Left renal pelvis (tissue), 4 donors: ENCODE measurements at places on chromosomes 1 and 21.

DNA sequence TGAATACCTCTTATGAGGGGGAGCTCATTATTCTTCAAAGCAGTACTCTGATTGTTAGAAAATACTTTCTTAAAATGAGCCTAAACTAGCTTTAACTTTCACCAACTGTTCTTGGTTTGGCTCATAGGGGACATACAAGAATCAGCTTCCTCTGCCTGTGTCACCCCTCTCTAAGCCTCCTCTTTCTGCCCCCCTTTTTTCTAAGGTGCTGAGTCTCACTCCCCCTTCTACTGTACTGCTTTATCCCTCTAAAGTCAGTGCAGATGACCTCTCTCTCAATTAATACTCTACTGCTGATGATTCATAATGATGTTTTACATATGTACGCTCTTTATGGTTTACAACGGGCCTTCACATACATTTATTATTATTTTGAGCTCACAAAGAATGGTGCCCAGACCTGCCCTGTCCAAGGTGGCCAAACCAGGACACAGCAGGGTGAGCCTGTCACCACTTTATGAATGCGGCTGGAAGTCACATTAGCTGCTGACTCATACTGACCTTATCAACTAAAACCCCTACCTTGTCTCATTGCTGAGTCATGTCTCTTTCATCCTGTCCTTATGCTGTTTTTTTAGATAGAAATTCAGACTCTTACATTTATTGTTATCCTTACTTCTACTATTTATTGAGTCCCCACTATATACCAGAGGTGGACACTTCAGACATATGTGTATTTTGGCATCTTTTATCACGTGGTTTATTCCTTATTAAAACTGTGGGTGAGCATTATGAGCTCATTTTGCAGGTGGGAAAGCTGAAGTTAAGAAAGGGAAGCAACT, 126.9 kb downstream of the RNF220 start:
- no peak for DNase-seq

- no peak for DNase-seq
Measured at GRCh38 chr1:242854466-242854865, 330.0 kb upstream of the PLD5 start.

DNA sequence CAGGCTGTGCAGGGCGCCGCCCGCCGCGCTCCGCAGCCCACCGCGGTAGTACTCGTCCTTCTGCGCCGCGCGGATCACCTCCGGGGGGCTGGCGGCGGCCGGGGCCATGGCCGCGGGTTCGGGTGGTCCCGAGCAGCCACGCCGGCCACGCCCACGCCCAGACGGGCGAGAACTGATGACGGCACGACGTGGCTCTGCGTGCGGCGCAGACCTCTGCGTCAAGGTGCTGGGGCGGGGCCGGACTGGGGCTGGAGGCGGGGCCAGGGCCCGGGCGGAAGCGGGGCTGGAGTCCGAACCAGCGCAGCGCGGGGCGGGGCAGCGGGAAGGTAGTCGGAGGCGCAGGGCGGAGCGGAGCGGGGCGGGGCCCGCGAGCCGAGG, at the start of gene PEX10:
TSS of gene PEX10 (minus strand) at position 170 of the 378 bp plus-strand sequence. CDS start at position 108, 62 bp downstream.
- peak; percentile 81 for DNase-seq

DNA sequence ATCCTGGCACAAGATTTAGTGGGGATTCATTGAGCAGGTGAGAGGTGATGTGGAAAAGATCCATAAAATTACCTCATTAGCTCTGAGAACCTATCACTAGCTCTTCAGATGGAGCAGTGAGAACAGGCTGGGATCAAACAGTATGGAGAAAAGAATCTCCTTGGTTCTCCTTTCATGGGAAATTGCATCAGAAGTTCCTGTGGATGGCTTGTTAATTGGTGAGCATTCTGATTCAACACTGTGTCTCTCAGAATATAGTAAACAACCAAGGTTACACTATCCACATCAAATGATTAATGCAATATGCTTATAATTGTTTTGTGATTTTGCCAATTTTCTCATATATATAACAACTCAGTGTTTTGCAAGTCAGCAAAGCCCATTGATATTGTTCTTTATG, 8.3 kb upstream of the CD55 start:
- no peak for DNase-seq

- no peak for DNase-seq
Measured at GRCh38 chr21:25573409-25574206, 33.7 kb downstream of the MRPL39 start.

GRCh38 chr1:79074975-79075374, 68.4 kb upstream of the ADGRL4 start:
- no peak for DNase-seq

- DNase-seq = no peak
Measured at GRCh38 chr21:20646431-20647165, 351.6 kb upstream of the NCAM2 start.

DNA sequence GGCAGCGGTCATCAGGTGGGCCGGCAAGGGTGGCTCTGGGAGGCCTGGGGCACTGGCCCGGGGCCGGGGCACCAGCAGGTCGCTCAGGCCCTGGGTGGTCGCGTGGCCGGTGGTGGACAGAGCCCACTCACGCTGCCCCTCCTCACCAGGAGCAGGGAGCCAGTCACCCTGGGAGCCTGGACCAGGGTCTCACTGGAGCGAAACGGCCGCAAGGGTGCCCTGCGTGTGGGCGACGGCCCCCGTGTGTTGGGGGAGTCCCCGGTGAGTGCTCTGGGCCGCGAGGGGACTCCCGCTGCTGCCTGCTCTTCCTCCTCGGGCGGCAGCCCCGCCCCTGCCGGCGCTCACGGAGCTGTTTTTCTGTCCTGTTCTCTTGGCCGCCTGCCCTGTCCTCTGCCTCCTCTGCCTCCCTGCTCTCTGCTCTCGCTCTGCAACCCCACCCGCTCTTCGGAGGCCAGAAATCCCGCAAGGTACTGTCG, 23.5 kb downstream of the RNF223 start:
- no peak for DNase-seq
